ENCODE measurements at places on chromosomes 7 and 10. TPM values are rescaled to one million over a fixed set of nuclear protein-coding genes. Genes with fewer than 3 reads are reported as not detected.

GRCh38 chr7:30351724-30352123, 67.3 kb downstream of the ZNRF2 start:
- H3K27ac ChIP-seq, result no peak overlapping the region
- DNase-seq, result no peak
- H3K36me3 ChIP-seq, result no peaks in the 10 kb centered on the region
- no peaks in the 10 kb centered on the region for H3K27me3 ChIP-seq
- H3K4me1 ChIP-seq, result peaks cover 7% of the 10 kb centered on the region

DNA sequence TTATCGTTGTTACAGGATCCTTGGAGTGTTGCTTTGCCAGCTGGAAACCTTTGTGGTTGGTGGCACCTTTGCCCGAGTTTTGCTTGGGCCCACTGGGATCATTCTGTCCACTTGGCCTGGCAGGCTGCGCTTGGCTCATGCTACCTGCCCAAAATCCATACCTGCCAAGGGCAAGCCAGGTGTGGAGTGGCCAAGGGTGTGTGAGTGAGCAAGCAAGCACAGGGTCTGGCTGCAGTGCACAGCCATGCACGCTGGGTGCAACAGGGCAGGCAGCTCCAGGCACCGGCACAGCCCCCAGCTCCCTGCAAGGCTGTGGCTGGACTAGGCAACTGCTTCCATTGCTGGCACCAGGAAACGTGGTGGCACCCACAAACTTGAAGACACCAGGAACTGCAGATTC, 421.8 kb downstream of the ARL4A start:
- H3K27ac ChIP-seq, result no peak overlapping the region
- H3K4me3 ChIP-seq, result no peak overlapping the region
- no peaks in the 10 kb centered on the region for H3K36me3 ChIP-seq
- H3K4me1 ChIP-seq, result peaks cover under 1% of the 10 kb centered on the region
- H3K27me3 ChIP-seq, result no peaks in the 10 kb centered on the region

- H3K4me3 ChIP-seq, result no peak overlapping the region
- H3K27ac ChIP-seq, result no peak overlapping the region
- H3K36me3 ChIP-seq, result peaks cover 2% of the 10 kb centered on the region
Observed at GRCh38 chr7:116329686-116330503, 119.6 kb downstream of the TES start.

DNA sequence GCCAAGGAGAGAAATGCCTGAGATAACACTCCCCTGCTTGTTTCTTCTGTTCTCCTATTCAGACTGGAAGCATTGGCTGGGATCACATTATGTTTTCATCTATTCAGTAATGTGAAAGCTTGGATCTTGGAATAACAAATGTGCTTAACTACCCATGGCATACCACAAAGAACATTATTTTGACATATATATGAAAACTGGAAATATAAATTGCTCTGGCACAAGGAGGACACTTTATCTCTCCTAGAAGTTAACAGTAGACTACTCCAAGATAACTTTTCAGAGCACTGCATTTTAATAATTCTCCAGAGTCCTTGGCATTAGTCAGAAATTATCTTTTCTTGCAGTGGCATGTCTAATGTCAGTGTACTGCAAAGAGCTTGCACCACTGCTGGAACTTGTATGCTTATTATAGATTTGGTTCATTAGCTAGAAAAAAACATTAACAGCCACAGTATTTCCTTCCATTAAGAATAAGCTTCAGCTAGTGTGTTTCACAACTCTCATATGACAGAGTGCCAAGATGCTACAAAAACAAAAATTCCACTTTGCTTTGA, 169.3 kb upstream of the LRRN3 start:
- no peaks in the 10 kb centered on the region for H3K36me3 ChIP-seq
- H3K4me3 ChIP-seq, result no peak overlapping the region
- no peak for DNase-seq
- H3K27me3 ChIP-seq, result no peaks in the 10 kb centered on the region

DNA sequence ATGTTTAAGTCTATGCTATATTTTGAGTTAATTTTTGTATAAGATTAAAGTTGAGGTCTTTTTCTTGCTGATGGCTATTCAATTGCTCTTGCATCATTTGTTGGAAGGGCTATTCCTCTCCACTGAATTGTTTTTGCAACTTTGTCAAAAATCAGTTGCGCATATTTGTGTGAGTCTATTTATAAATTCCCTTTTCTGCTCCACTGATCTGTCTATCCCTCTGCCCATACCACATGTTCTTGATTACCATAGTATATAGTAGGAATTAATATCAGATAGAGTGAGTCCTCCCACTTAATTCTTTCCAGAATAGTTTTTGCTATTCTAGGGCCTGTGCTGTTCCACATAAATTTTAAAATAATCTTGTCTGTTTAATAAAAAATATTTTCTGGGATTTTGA, 152.4 kb upstream of the ADCY1 start:
- DNase-seq, result no peak
- no peaks in the 10 kb centered on the region for H3K4me1 ChIP-seq
- no peak overlapping the region for H3K27ac ChIP-seq

GRCh38 chr7:126768836-126769235, 483.9 kb downstream of the GRM8 start:
- no peaks in the 10 kb centered on the region for H3K36me3 ChIP-seq
- H3K27me3 ChIP-seq, result no peaks in the 10 kb centered on the region
- no peak overlapping the region for H3K27ac ChIP-seq
- H3K4me3 ChIP-seq, result no peak overlapping the region
- DNase-seq, result no peak

- H3K4me3 ChIP-seq, result no peak overlapping the region
- no peaks in the 10 kb centered on the region for H3K27me3 ChIP-seq
- H3K4me1 ChIP-seq, result peaks cover 1% of the 10 kb centered on the region
- DNase-seq, result no peak
- H3K27ac ChIP-seq, result no peak overlapping the region
Observed at GRCh38 chr7:101470668-101471487, 108.2 kb downstream of the COL26A1 start.

- no peak for DNase-seq
- H3K4me1 ChIP-seq, result peaks cover 39% of the 10 kb centered on the region
- H3K27me3 ChIP-seq, result no peaks in the 10 kb centered on the region
- no peak overlapping the region for H3K4me3 ChIP-seq
Observed at GRCh38 chr10:108399465-108399864, 1235.0 kb upstream of the SORCS1 start.

- H3K4me1 ChIP-seq, result peaks cover 7% of the 10 kb centered on the region
- no peak for DNase-seq
- no peaks in the 10 kb centered on the region for H3K27me3 ChIP-seq
- H3K4me3 ChIP-seq, result no peak overlapping the region
- peaks cover 28% of the 10 kb centered on the region for H3K36me3 ChIP-seq
- H3K27ac ChIP-seq, result no peak overlapping the region
Observed at GRCh38 chr10:5643346-5644067, 22.9 kb downstream of the ASB13 start.

- H3K27me3 ChIP-seq, result no peaks in the 10 kb centered on the region
- H3K4me1 ChIP-seq, result peaks cover under 1% of the 10 kb centered on the region
- peaks cover 6% of the 10 kb centered on the region for H3K36me3 ChIP-seq
- H3K27ac ChIP-seq, result no peak overlapping the region
Observed at GRCh38 chr10:11499425-11500071, 111.9 kb downstream of the USP6NL start.

- no peaks in the 10 kb centered on the region for H3K4me1 ChIP-seq
- no peak for DNase-seq
- no peaks in the 10 kb centered on the region for H3K36me3 ChIP-seq
- H3K27me3 ChIP-seq, result no peaks in the 10 kb centered on the region
- no peak overlapping the region for H3K27ac ChIP-seq
- H3K4me3 ChIP-seq, result no peak overlapping the region
Observed at GRCh38 chr7:2248984-2249694, 7.1 kb downstream of the NUDT1 start.

DNA sequence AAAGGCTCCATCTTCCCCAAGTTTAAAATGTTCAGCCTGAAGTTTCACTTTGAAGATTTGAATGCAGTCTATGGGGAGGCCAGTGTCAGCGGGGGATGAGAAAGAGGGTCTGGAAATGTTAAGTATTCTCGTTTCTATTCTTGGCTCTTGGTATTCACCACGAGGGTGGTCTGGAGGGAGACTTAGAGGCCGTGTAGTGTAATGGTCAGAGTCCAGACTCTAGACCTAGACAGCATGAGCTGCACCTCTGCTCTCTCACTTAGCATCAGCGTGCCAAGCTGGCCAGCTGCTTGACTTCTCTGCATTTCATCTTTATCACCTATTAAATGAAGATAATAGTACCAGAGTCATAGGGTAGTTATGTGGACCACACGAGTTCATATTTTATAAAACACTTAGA, 57.9 kb downstream of the MKX start:
- no peak for DNase-seq
- no peaks in the 10 kb centered on the region for H3K4me1 ChIP-seq
- H3K27me3 ChIP-seq, result no peaks in the 10 kb centered on the region
- no peak overlapping the region for H3K27ac ChIP-seq
- no peak overlapping the region for H3K4me3 ChIP-seq
- H3K36me3 ChIP-seq, result no peaks in the 10 kb centered on the region

DNA sequence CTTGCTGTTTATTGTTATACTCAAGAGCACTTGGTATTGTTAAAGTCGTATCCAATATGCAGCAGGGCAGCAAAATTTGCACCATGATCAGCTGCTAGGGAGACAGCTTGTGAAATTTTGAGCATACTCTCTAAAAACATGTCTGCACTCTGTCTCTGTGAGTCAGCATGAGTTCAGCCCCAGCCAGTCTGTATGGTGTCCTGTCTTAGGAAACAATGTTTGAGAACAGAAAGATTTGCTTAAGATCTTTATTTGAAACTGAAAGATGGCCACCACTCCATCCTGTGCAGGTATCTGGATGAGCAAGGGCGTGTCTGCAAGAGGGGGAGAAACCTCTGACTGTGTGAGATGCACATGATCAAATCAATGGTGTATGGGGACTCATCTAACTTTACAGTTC, 97.1 kb downstream of the GNAI1 start:
- DNase-seq, result no peak
- no peaks in the 10 kb centered on the region for H3K36me3 ChIP-seq
- peaks cover 32% of the 10 kb centered on the region for H3K4me1 ChIP-seq
- no peak overlapping the region for H3K27ac ChIP-seq
- H3K4me3 ChIP-seq, result no peak overlapping the region

DNA sequence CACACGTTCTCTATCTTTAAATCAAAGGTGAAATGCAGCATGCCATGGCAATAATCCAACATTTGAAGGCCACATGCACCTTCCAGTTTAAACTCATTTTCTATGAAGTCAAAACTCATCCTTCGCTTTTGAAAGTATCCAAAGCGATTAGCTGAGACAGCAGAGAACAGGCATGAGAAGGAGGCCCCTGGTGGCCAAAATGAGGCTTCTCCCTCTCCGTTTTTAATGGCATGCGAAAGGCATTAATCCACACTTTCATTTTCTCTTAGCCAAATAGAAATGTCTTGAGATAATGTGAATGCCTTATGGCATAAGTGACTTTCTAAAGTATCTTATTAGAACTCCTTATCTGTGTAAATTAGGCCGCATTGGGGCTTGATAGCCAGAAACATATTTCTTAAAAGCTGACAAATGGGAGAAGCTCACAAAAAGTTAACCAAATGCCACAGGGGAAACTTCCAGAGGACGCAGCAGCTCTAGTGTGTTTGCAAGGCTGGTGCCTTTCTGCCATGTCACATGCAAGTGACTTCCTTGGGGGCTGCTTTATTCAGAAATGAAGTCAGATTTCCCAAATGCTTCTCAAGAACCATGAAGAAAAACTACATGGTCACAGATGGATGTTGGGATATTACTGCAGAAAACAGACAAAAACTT, 1189.6 kb downstream of the SORCS1 start:
- DNase-seq, result no peak
- no peaks in the 10 kb centered on the region for H3K36me3 ChIP-seq
- no peak overlapping the region for H3K27ac ChIP-seq
- no peaks in the 10 kb centered on the region for H3K27me3 ChIP-seq

The ZSWIM8 gene
- total RNA-seq, result 122 TPM

The PTN gene
- total RNA-seq, result 3.1 TPM

The IGF2BP3 gene
- 96.9 TPM for total RNA-seq

The SYCE1 gene
- not detected for total RNA-seq

The C7orf33 gene
- not detected for total RNA-seq
